Sigmoid colon (tissue), 7 donors: ENCODE measurements at places on chromosomes 2 and 18. TPM values are rescaled to one million over a fixed set of nuclear protein-coding genes. Genes with fewer than 3 reads are reported as not detected.

The CCDC85A gene
- 0.58 TPM for polyA plus RNA-seq

The FEV gene
- polyA plus RNA-seq, result 6.0 TPM

DNA sequence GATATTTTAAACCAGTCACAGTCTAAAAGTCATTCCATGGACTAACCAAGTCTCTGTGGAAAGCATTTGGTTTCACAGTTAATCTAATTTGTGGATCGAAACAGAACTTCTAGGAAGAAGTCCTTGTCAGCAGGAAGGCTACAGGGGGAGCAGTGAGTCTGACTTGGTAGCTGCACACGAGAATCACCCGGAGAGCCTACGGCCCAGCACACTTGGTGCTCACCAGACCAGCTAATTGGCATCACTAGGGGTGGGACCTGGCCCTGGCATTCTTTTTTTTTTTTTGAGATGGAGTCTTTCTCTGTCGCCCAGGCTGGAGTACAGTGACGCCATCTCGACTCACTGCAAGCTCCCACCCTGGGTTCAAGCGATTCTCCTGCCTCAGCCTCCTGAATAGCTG is 97.7 kb downstream of the ZNF532 start:
- no peak for DNase-seq

- no peak for DNase-seq
Measured at GRCh38 chr2:65583061-65583460, 150.7 kb upstream of the SPRED2 start.

DNA sequence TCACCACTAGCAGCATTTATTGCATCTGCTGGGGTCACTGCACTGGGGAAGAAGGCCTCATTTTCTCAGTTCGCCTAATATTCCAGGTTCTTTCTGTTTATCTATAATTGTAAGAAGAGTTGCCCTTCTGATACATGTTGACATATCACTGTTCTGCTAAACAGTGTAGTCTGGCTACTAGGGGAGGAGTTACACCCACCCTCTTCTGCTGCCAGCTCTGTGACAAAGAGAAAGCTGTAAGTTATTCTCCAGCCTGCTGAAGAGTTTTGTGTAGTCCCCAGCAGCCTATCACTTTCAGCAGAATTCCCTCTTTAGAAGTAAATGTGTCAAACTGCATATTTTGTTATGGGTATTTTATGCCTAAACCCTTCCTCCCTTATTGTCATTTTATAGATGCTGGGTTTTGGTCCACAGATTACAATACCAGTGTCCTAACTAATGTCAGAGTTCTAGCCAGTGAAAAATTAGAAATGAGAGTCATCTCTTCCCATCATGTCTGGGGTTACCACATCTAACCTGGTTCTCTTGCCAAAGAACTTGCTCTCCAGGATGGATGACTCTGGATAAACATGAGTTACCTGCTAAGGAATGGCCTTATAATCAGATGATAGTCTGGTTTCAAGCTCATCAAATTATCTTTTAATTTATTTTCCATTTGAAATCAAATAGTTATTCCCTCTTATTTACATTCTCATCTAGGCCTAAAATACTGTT is 5.6 kb upstream of the MBOAT2 start:
- DNase-seq, result no peak

DNA sequence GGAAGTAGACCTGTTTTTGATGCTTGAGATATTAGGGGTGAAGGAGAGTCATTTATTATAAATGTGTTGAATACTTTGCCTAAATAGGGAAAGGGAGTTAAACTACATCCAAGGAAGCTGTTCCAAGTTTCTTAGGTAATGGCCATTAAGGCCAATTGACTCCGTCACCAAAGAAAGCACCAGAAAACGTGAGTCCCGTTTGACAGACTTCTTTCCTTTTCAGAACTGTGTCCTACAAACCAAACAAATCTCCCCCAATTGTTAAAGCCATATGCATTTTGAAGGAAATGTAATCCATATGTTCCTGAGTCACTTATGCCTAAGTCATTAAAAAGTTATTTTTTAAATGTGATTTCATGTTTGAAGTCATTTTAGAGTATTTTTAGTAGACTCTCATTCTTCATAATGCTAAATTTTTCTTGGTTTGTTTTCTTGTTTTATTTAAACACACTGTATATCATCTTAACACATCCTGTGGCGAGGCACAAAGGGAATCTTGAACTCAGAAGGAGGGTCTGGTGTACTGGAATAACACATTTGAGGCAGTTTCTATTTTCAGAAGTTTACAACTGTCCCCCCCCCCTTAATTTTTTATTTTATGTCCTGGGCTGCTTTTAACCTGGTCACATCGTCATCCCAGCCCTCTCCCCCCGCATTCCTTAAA is 133.7 kb downstream of the RHBDD1 start:
- no peak for DNase-seq

- no peak for DNase-seq
Measured at GRCh38 chr2:173145454-173145853, 69.8 kb downstream of the MAP3K20 start.
